Right cardiac atrium (tissue), 5 donors: ENCODE measurements at places on chromosomes 2 and 18.

GRCh38 chr2:147031897-147032296 is 812.9 kb upstream of the ACVR2A start:
- no peak for DNase-seq

GRCh38 chr18:62073461-62074281 is 113.2 kb downstream of the PIGN start:
- no peak for DNase-seq

- no peak for DNase-seq
These were observed 101.4 kb upstream of the POU3F3 start for GRCh38 chr2:104752504-104752903.

GRCh38 chr2:64296695-64297346 is 152.6 kb upstream of the PELI1 start:
- no peak for DNase-seq

DNA sequence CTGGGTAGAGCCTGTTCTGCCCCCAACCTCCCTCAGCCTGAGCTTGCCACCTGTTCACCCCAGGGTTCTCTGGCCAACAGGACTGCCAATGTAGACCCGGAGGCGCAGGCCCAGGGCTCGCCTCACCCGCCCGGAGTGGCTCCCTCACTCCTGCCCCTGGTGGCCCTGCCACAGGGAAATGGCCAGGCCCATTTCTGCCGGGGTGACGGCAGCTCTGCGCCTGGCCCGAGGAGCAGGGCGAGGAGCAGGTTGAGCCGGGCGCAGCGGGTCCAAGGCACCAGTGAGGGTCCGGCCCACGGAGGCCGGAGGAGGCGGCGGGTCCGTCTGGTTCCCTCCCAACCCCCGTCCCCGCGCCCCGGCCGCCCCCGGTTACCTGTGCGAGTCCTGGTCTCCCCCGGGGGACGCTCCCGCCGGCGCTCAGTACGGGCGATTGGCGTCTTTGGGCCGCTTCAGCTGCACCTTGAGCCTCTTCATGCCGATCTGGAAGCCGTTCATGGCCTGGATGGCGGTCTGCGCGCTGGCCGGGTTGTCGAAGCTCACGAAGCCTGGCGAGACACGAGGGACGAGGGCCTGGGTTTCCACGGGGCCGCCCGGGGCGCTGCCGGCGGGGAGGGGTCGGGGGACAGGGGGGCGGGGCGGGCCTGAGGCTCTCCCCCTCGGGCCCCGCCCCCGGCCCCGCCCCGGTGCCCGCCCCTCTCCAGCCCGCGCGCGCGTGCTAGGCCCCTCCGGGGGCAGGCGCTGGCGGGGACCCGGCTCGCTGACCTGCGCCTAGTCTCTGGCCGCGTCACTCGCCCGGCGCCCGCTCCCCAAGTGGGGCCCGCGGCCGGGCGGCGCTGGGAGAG is 312.0 kb downstream of the CELF4 start:
- peak; percentile 71 for DNase-seq

GRCh38 chr2:230986520-230987136 is 9.3 kb upstream of the SPATA3 start:
- no peak for DNase-seq
